D341Med (cell line): ENCODE measurements at places on chromosomes 12 and 14.

- no peak for DNase-seq
These were observed 9.5 kb downstream of the ZNF891 start for GRCh38 chr12:133120385-133121191.

GRCh38 chr14:35406506-35407305 lies 2.2 kb upstream of the NFKBIA start:
- DNase-seq: peak; percentile 61

GRCh38 chr14:21526672-21527317 lies 649 bp upstream of the SALL2 start:
- no peak for DNase-seq

- DNase-seq: no peak
These were observed 98.8 kb downstream of the SLC25A47 start for GRCh38 chr14:100421756-100422470.

DNA sequence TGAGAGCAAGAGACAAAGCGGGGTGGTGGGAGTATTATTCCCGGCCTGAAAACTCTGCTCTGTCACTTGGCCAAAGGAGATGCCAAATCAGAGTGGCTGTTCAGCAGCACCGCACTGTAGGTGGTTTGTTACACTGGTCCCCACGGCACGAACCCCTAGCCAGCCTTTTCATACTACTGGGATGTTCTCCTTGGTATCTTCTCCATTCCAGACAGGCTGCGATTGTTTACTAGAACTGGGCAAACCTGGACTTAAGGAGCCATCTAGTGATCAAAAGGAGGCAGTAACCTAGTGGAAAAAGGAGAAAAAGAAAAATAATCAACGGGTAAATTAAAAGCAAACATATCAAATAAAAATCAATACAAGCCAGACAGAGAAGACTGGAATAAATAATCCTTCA lies 58.9 kb upstream of the TMTC2 start:
- peak; percentile 52 for DNase-seq
